Midbrain (tissue), 1 donor: ENCODE measurements at places on chromosomes 11 and 22.

DNA sequence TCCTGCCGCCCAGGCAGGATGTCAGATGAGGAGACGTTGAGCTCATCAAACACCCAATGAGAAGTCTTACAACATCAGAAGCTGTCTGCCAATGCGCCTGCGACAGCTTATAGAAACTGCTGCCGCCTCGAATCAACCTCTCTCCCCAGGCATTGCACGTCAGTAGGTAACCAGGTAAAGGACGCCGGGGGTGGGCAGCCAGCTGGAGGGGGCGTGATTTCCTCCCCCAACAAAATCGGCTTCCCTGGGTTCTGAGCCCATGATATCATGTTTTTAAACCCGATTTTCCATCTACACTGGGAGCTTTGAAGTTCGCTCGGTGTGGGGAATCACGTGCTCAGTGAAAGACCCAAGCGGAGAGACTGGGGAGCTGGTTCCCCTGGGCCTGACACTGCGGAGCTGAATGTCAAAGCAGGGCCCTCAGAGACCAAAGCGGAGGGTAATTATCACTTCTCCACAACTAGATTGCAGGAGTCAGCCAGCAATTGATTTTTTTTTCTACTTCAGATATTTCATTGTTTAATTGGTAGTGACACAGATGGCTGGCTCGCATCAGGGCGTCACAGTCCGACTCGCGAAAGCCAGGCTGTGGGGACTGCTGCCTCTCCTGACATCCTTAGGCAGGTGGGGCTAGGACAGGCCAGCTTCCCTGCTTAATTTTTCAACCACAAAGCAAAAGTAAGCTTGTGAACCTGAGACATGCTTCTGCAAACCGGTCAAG lies 15.4 kb downstream of the FAM83F start:
- no peak for DNase-seq

DNA sequence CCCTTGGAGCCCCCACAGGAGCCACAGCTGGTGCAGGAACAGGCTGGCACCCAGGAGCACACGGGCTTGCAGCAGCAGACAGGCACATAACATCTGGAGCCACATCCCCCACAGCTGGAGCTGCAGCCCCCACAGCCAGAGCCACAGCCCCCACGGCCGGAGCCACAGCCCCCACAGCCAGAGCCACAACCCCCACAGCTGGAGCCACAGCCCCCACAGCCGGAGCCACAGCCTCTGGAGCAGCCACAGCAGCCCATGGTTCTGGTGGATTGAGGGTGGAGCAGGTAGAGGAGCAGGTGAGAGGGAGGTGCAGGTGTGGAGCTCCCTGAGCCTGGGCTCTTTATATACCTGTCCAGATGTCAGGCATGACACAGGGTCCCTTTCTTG lies at the start of gene KRTAP5-2:
KRTAP5-2 (minus strand) TSS at position 301 of the 387 bp plus-strand sequence; CDS start at position 257, 44 bp downstream.
- no peak for DNase-seq

DNA sequence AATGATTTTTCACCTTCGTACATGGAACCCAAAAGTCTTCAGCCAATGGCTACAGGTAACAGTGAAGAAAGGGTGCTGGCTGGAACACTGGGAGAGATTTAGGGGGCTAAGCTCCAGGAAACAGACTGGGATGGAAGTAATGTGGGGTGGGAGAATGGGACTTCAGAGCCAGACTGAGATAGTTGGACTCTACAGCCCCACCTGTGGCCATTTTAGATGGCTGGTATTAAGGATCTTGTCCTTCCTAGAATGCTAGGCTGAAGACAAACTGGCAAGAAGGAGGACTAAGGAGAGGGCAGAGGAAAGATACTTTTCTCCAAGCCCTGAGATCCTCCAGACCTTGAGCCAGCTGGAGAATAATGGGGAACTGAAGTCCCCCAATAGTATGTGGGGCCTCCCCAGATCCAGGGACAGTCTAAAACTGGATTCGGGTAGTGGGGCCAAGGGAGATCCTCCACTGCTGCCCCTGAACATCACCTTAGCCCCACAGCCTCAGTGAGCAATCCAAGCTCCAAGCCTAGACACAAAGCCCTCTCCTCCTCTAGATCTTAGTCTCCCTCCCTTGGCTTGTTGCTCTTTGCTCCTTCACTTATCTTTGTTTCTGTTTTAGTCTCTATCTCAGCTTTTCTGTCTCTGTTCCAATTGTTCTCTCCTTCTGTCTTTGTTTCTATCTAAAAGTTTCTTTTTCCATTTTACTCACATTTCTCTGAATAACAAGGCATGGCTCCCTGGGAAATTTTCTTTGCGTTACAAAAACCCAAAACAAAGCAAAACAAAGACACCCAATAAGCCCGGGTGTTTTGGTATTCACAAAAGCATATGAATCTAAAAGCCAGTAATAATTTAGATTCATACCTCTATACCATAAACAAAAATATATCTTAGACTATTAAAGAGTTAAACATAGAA lies 16.2 kb upstream of the RRAS2 start:
- DNase-seq: no peak

DNA sequence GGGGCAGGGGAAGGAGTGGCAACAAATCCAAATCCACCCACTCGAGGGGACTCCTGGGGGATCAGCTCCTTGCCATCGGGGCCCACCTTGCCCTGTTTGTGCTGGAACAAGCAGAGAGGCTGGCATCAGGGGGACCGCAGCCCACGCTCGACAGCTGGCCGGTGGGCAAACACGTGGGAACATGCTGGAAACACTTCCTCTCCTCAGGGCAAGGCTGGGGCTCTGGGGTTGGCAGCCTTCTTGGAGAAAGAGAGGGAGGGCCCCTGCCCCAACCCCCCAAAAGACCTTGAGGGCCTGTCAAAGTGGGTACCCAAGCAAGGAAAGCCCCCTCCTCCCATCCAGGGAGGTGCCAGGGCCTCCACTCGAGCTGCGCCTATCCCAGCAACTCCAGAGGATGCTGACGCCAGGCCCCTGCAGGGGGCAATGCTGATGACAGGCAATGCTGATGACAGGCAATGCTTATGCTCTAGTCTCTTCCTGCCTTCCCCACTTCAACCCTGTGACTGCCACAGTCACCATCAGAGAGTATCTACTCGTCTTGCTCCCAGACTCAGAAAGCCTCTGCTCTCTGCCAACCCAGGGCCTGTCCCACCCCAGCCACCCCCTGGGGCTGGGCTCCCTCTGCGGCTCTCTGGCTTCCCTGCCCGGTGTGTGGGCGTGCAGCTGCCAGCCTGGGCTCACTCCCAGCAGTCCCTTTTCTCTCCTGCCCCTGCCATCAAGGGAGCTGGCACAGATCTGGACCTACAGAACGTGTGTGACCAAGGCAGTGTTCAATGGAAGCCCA lies 6.0 kb downstream of the ESS2 start:
- no peak for DNase-seq

- no peak for DNase-seq
Measured at GRCh38 chr11:81979448-81979847, 754.2 kb downstream of the FAM181B start.

GRCh38 chr22:41597635-41597953 lies 8.0 kb upstream of the PMM1 start:
- no peak for DNase-seq

DNA sequence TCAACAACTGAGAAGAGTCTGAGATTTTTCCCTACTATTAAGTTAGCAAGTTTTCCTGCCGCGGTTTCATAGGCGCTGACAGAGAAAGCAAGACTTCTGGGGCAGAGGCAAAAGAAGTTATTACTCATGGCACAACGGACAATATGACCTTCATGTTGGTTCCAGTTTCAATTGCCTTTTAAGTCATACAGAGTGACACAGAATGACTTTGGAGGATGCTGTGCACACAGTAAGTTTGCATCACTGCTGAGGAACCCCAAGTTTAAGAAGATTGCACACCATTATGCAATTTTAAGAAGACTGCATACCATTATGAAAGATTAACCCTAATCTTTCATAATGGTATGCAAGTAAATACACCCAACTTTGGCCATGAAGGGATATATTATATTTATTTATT lies 626.5 kb upstream of the CHORDC1 start:
- DNase-seq: no peak

DNA sequence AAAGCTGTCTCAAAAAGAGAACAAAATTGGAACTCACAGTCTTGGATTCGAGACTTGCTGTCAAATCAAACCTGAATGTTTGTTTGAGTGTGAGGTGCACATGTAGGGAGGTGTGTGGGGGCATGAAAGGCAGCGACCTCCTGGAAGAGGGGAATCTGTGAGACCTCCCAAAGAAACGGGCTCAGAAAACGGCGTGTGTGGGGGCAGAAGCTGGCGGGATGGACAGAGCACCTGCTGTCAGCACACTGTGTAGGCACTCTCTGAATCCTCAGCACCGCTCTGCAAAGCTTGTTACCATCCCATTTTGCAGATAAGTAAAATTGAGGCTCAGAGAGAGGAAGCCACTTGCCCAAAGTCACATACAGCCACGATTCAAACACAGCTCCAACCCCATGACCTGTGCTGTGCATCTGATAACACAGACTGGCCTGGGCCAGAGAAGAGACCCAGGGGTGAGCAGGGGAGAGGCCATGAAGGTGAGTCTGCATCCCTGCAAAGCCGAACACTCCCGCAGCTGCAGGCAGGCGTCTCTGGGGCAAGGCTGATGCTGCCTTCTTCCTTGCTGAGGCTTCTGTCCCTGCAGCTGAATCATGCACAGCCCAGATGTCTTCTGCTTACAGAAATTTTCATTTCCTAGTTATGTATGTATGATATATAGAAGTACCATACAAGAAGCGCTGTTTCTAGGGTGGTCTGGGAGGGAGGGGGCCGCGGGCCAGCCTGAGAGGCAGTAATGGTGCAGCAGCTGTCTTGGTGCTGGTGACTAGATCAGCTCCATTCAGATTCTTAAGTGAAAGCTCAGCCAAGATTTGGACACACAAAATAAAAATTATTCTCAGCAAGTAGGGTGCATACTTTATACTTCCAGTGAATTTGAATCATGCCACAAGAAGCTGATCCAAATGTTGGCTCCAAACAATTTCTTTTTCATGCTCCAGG lies 67.3 kb upstream of the SHISAL1 start:
- DNase-seq: no peak

- DNase-seq: no peak
Measured at GRCh38 chr22:33461698-33462434, 403.7 kb upstream of the SYN3 start.

GRCh38 chr22:42519525-42520401 lies at the start of gene RRP7A:
Gene RRP7A (minus strand): TSS chr22:42519796. CDS start chr22:42519786, 10 bp downstream.
- DNase-seq: peak; percentile 93

GRCh38 chr11:86463955-86464354 lies 89.3 kb downstream of the CCDC81 start:
- DNase-seq: no peak

- no peak for DNase-seq
Measured at GRCh38 chr11:92885600-92885999, 83.9 kb upstream of the MTNR1B start.

GRCh38 chr11:87359401-87359800 lies 321.7 kb downstream of the TMEM135 start:
- DNase-seq: no peak

DNA sequence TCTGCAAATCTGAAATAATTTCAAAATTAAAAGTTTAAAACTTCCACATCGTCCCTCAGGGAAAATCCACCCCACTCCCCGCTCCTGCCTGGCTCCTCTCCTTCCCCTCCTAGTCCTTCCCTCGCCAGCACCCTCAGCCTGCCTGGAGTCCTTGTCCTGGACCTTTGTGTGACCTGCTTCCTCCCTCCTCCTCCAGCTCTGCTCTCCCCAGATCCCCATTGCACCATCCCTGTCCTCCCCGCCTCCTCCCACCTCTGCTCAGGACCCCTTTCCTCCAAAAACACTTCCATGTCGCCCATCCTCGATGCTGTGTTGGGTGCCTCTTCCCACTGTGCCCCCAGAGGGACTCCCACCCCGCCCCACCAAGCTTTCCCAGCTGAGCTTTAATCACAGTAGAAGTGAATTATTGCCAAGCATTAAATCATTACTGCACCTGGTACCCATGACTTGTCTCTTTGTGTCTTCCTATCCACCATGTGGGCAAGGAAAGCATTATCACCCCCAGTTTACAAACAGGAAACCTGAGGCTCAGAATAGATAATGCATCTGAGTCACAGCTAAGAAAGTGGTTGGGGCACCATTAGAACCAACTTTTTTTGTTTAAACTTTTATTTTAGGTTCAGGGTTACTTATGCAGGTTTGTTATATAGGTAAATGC lies 2.4 kb upstream of the ZP1 start:
- no peak for DNase-seq

- DNase-seq: no peak
Measured at GRCh38 chr11:32219320-32219719, 128.4 kb downstream of the RCN1 start.

- no peak for DNase-seq
Measured at GRCh38 chr22:29388759-29389090, 355 bp upstream of the AP1B1 start.

DNA sequence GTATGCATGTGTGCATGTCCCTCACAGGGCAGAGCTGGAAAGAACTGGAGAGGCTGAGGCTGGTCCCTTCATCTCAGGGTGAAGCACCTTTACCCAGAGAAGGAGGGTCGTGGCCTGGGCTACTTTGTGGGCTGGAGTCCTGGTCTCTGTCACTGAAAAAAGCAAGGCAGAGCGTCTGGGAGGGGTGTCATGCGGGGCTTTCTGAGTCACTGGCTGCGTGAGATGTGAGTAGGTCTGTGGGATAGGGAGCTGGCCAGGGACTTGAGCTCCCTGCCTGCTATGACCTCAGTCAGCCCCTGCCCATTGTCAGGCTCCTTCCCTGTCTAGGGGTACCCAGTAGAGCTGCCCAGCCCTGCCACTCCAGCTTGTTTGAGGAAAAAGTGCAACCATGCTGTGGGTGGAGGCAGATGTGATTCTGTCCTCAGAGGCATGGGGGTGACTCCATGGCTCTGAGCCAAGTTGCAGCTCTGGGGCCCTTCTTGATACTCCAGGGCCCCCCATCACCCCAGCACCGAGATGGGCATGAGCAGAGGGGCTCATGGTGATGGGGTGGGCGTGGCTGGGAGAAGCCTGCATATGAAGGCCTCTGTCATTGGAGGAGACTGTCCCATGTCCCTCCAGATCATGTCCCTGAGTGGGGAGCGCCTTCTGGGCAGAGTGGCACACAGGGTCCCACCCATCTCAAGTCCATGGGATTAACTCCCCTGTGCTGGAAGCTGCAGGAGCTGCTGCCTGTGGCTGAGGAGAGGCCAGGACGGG lies 27.8 kb downstream of the KCNQ1 start:
- DNase-seq: no peak

GRCh38 chr22:45240104-45240809 lies 437 bp downstream of the KIAA0930 start:
- no peak for DNase-seq

GRCh38 chr11:19392321-19392720 lies 151.6 kb upstream of the E2F8 start:
- DNase-seq: no peak

DNA sequence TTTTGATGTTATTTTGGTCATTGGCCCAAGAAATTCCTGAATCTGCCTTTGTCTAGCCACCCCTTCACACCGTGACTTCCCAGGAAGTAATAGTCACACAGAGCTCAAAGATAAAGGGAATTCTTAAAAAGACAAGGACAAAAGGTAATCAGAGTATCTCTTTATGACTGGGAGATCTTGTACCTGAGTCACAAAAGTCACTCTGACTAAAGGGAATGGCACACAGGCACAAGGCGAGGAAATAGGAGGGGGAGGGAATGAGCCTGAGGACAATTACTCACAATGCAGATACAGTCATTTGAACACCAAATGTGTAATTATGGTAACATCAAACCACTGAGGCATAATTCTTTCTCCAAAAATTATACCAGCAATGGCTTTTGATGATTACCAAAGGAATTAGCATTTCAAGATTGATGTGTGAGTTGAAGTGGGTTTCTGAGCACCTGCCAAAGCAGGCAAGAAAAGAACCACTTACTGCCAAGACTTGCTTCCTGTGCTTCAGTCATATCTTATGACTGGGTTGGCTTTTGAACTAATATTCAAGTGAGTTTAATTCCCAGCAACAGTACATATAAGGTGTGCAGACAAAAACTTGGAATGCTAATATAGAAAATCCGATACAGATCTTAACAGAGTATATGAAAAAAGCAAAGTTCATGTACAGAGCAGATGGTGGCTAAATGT lies 856.4 kb downstream of the LRRC4C start:
- DNase-seq: no peak

GRCh38 chr22:22811016-22812009 lies 76.3 kb upstream of the IGLL5 start:
- no peak for DNase-seq
